Sciatic nerve (tissue), 2 donors: ENCODE measurements at places on chromosomes 16 and 17. TPM values are rescaled to one million over a fixed set of nuclear protein-coding genes. Genes with fewer than 3 reads are reported as not detected.

DNA sequence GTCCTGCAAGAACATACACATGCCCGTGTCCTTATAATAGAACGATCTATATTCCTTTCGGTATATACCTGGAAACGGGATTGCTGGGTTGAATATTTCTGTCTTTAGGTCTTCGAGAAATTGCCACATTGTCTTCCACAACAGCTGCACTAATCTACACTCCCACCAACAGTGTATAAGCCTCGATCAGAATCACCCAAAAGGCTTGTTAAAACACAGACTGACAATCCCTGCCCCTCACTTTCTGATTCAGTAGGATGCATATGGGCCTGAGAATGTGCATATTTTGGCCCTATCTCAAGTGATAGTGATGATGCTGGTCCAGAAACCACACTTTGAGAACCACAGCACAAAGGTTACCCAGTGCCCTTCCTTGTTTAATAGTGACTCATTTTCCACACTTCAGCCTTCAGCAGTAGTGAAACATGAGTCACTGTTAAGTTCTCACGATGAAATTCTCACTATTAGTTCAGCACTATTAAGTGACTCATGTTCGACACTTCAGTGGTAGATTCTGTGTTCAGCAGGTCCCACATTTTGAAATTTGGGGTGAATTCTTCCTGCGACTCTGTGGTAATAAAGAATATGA lies 215.6 kb downstream of the GRIN2A start:
- no peak for DNase-seq

GRCh38 chr17:47190770-47191169 lies 1.7 kb upstream of the CDC27 start:
- no peak for DNase-seq

- DNase-seq = no peak
Observed at GRCh38 chr16:22938647-22939046, 124.7 kb downstream of the HS3ST2 start.

GRCh38 chr16:28204204-28204603 lies 7.6 kb downstream of the XPO6 start:
- DNase-seq = no peak

DNA sequence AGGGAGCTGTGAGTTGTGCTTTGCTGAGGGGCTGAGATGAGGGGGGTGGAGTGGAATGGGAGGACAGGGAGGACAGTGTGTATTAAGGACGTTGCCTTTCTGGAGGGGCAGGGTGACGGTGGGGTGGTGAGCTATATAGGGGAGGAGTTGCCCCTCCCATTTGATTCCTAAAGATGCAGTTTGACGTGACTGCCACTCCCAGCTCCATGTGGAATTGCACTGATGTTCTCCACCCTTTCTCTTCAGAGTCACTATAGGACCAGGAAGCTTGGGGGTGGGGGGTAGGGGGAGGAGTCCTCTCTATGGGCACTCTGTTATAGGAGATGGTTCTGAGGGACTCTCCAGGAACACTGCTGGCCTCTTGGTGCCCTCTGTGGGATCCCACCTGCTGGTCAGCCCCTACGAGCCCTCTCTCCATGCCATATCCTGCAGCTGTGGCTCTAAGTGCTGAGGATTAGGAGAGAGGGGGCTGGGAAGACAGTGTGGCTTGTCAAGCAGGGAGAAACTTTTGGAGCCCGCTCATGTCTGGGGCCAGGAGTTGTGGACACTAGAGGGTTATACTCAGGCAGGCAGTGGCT lies 3.8 kb upstream of the NGFR start:
- DNase-seq = no peak

GRCh38 chr16:8236816-8237215 lies 353.5 kb downstream of the TMEM114 start:
- DNase-seq = no peak

DNA sequence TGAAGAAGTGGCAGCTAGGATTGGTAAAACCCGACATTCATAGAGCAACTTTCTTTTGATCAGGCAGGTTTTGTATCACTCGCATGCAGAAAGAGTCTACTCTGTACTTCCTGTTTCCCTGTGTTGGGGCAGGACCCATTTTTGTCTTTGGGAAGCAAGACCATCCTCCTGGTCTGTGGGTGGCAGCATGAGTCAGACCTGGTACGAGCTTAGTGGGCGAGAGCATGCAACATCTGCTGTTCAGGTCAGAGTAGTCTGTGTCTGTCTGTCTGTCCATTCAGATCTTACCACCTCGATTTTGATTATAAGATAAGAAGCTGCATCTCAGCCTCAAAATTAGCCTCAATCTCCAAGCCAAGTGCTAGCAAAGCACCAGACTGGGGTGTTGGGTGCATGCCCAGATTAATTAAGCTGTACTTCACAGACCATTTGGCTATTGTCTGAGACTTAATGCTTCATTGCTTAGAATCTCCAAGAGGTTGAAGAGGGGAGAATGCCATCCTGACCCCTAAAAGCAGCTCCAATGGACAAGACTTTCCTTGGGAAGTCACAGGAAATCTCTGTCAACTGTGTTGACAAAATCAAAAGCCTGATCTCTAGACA lies 110.9 kb downstream of the XYLT1 start:
- no peak for DNase-seq

- DNase-seq = no peak
Observed at GRCh38 chr16:51147776-51148677, 3.0 kb downstream of the SALL1 start.

DNA sequence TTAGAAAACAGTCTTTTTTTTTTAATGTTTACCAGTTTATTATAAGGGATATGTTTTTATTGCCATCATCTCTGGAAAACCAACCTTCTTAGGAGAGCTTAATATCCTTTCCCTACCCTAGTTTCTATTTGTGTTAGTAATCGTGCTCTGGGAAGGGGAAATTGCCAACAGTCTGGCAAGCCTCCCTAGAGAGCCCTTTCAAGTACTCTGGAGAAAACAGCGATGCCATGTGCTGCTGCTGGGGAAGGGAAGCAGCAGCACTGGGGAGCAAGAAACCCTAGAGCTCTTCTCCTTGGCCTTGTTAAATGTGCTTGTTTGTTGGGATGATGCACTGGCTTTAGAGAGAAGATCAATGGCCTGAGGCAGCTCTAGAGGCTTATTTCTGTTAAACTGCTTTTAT lies 10.3 kb downstream of the RETREG3 start:
- DNase-seq = no peak

DNA sequence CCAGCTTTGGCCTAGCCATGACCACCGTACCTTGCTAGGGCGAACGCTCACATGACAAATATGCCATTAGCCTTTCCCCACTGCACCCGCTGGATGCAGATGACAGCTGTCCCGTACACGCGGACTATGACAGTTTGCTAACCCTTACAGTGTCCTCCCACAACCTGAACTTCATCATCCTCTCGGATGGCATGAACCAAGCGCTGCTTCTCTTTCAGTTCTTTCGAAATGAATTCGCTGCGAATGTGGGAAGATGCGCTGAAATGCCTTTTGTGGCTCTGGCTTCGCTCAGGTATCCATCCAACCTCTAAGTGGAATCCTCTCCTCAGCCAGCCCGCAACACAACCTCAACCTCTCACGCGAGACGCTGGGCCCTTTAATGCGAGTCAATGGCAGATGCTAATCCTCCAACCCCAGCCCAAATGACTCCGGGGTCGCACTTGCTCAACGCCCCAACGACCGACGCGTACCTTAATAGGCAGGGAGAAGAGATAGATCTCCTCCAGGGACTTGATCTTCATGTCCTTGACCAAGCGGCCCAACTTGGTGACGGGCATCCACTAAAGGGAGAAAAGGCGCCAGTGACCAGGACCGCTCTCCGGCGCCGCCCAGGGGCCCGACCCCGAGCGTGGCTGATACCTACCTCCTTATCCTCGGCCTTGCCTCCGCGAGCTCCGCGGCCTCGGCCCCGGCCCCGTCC lies 670 bp downstream of the RPS2 start:
- no peak for DNase-seq

GRCh38 chr17:82157046-82158035 lies 55.3 kb downstream of the CCDC57 start:
- DNase-seq = no peak

DNA sequence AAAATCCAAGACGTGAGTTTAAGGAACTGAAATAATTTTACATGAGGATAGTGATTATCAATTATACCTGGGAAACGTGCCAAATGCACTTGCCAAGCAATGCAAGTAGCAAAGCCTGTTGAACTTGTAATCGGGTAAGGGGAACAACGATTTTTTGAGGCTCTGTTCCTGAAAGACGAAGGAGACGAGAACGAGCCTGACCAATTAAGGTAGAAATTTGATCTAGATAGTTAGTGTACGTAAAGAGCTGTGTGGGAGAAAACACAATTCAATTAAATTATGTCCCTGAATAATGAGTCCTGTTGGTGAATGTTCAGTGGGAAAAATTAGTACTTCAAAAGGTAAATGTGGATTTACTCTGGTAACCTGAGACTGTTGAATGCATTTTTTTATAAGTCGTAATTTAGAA lies 17.7 kb upstream of the KCTD5 start:
- DNase-seq = no peak

DNA sequence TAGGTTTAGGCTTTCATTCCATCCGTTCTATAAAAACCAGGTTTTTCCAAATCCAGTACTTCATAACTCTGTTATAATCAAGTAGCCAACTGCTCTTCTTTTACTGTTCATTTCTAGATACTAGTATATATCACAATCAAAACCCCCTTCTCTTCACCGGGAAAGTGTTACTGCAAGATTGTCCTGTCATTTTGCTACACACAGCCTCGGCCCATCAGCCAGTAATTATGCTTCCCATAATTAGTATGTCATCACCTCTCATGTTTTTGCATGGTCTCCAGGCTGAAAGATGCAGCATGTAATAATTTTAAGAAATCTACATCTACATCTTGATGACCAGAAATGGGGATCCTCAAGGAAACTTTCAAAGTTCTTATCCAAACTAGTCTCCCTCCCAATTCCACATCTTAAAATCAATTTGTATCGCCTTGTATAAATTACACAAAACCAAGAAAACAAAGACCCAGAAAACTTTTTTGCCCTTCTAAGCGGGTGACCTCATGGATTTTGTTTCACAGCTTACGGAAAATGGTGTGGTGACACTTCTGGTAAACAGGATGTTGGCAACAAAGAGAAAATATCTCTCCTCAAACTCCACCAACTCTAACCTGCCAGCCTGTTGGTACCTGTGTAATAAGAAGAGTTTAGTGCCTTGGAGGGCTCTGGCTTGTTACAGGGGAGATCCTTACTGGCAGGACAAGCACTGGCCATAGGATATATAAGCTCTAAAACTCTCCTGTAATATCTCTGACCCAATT lies 9.3 kb downstream of the TACO1 start:
- no peak for DNase-seq

DNA sequence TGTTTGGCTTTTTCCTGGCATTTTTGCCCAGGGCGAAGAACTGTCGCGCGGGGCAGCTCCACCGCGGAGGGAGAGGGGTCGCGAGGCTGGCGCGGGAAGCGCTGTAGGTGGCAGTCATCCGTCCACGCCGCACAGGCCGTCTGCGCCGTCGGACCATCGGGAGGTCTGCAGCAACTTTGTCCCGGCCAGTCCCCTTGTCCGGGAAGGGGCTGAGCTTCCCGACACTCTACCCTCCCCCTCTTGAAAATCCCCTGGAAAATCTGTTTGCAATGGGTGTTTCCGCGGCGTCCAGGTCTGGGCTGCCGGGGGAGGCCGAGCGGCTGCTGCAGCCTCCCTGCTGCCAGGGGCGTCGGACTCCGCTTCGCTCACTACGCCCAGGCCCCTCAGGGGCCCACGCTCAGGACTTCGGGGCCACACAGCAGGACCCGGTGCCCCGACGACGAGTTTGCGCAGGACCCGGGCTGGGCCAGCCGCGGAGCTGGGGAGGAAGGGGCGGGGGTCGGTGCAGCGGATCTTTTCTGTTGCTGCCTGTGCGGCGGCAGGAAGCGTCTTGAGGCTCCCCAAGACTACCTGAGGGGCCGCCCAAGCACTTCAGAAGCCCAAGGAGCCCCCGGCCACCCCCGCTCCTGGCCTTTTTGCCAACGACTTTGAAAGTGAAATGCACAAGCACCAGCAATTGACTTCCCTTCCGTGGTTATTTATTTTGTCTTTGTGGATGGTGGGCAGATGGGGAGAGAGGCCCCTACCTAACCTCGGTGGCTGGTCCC lies 2.3 kb upstream of the CBX4 start:
- no peak for DNase-seq

DNA sequence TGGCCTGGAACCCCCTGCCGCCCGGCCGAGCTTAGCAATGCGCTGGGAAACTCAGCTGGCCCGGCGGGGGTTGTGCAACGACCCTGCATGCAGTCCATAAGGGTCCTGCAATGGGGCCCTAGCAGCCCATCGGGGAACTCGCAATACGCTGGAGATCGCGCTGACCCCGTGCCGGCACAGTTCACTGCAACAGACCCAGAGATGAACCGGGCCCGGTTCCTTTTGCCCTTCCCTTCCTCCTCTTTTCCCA lies 375 bp downstream of the SLC25A11 start:
- no peak for DNase-seq

DNA sequence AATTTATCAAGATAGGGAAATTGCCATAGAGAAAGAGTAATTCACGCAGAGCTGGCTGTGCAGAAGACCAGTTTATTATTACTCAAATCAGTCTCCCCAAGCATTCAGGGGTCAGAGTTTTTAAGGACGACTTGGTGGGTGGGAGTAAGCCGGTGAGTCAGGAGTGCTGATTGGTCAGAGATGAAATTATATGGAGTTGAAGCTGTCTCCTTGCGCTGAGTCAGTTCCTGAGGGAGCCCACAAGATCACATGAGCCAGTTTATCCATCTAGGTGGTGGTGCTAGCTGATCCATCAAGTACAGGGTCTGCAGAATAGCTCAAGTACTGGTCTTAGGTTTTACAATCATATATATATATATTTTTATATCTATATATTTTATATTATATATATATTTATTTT lies 6.0 kb upstream of the AQP8 start:
- no peak for DNase-seq

DNA sequence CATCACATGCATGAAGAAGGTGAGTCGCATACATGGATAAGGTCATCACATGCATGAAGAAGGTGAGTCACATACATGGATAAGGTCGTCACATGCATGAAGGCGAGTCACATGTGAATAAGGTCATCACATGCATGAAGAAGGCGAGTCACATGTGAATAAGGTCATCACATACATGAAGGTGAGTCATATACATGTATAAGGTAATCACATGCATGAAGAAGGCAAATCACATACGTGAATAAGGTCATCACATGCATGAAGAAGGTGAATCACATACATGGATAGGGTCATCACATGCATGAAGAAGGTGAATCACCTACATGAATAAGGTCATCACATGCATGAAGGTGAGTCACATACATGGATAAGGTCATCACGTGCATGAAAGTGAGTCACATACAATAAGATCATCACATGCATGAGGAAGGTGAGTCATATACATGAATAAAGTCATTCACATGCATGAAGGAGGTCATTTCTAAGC lies 105.1 kb upstream of the SDK2 start:
- DNase-seq = no peak

FOXL1 gene
- total RNA-seq = 7.5 TPM

TNP2 gene
- not detected for total RNA-seq

CES1 gene
- 45.2 TPM for total RNA-seq

MMP28 gene
- total RNA-seq = 61.5 TPM

CDK5R1 gene
- 1.3 TPM for total RNA-seq

SCIMP gene
- 4.9 TPM for total RNA-seq

SALL1 gene
- total RNA-seq = 0.98 TPM

SHISA9 gene
- 3.8 TPM for total RNA-seq

CIBAR2 gene
- not detected for total RNA-seq

TANGO6 gene
- total RNA-seq = 31.1 TPM

SRCIN1 gene
- 4.5 TPM for total RNA-seq

IL17C gene
- not detected for total RNA-seq
